Natural killer cell treated with Interleukin-12 subunit alpha and Interleukin-12 subunit beta and Interleukin-15 and Interleukin-18, amount 100 ng/mL, for 72 hours (primary cell): ENCODE measurements at places on chromosomes 16 and 17. TPM values are rescaled to one million over a fixed set of nuclear protein-coding genes. Genes with fewer than 3 reads are reported as not detected.

DNA sequence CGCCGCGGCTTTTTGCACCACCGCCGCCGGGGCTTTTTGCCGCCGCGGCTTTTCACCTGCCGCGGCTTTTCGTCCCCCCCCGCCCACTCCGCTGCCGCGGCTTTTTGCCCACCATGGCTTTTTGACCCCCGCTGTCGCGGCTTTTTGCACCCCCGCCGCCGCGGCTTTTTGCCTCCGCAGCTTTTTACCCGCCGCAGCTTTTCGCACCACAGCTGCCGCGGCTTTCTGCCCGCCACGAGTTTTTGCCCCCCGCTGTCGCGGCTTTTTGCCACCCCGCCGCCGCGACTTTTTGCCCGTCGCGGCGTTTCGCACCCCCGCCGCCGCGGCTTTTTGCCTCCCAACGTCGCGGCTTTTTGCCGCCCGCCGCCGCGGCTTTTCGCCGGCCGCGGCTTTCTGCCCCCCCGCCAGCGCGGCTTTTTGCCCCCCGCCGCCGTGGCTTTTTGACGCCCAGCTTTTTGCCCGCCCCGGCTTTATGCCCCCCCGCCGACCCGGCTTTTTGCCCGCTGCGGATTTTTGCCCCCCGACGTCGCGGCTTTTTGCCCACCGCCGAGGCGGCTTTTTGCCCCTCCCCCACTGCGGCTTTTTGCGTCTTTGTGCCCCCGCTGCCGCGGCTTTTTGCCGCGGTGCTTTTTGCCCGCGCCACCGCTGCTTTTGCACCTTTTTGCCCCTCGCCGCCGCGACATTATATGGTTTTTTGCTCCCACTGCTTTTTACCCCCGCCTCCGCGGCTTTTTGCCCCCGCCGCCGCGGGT, 1343.6 kb downstream of the TP53TG3F start:
- no peaks in the 10 kb centered on the region for H3K4me1 ChIP-seq
- H3K27ac ChIP-seq = no peak overlapping the region
- DNase-seq = no peak
- no peak overlapping the region for H3K4me3 ChIP-seq
- H3K36me3 ChIP-seq = peaks cover 4% of the 10 kb centered on the region
- no peaks in the 10 kb centered on the region for H3K27me3 ChIP-seq

Gene SULT1A2
- not detected for total RNA-seq

Gene SP6
- total RNA-seq = not detected

GRCh38 chr17:55661256-55661758, 61.4 kb downstream of the TMEM100 start:
- no peak overlapping the region for H3K4me3 ChIP-seq
- DNase-seq = no peak
- H3K27ac ChIP-seq = no peak overlapping the region
- no peaks in the 10 kb centered on the region for H3K4me1 ChIP-seq

GRCh38 chr16:30602616-30603277, 7.4 kb downstream of the ZNF689 start:
- H3K27me3 ChIP-seq = no peaks in the 10 kb centered on the region
- peaks cover 14% of the 10 kb centered on the region for H3K36me3 ChIP-seq
- no peak overlapping the region for H3K27ac ChIP-seq
- H3K4me3 ChIP-seq = no peak overlapping the region
- no peak for DNase-seq
- H3K4me1 ChIP-seq = no peaks in the 10 kb centered on the region

Gene SLC5A11
- 0.81 TPM for total RNA-seq

- peak within 1 kb of the TSS; percentile 95 for H3K27ac ChIP-seq
- peak; percentile 94 for DNase-seq
- H3K27me3 ChIP-seq = no peaks in the 10 kb centered on the region
These were observed at the start of gene SNF8 for GRCh38 chr17:48944515-48945260. SNF8 (minus strand) TSS chr17:48944842; CDS start chr17:48944734, 108 bp downstream.

DNA sequence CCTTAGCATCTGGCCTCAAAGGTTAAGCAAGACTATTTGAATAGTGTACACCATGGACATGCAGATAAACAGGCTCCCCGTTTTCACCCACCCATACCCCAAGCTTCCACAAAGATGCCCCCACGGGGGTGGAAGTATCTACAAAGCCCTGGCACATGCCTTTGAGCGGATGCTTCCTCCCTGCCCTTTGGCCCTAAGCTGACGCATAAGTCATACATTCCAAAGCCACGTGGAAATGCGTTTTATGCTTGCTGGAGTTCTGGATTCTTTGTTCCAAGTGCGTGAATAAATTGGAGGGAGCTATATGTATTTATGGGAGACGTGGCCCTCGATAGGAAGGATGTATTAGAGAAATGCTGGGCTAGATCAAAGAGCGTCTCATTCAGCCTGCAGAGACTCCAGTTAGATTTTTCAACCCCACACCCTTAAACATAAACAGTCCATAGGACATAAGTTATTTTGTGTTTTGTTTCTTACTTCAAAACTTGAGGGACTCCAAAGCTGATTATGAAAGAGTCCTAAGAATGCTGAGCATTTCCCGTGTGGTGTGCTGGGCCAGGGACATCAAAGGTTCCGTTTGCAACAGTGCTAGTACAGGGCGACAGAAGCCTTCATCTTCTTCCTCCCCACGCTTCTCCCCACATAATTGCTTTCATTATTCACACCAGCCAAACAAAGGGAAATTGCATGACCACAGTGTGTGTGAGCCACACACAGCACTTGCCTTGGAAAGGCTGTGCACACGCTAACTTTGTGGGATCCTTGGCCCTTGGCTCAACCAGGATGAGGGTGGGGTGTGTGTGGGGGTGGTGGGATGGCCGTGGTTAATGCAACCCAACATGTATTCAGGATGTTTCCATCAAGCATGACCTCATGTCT, 73.6 kb downstream of the WIPI1 start:
- no peaks in the 10 kb centered on the region for H3K27me3 ChIP-seq
- peaks cover 21% of the 10 kb centered on the region for H3K4me1 ChIP-seq
- no peaks in the 10 kb centered on the region for H3K36me3 ChIP-seq
- H3K4me3 ChIP-seq = peak overlapping the region; percentile 63
- no peak for DNase-seq
